ENCODE measurements at places on chromosomes 6 and 20.

- peak; percentile 36 for DNase-seq
Observed at GRCh38 chr20:1389703-1390580, 2.9 kb downstream of the FKBP1A start.

DNA sequence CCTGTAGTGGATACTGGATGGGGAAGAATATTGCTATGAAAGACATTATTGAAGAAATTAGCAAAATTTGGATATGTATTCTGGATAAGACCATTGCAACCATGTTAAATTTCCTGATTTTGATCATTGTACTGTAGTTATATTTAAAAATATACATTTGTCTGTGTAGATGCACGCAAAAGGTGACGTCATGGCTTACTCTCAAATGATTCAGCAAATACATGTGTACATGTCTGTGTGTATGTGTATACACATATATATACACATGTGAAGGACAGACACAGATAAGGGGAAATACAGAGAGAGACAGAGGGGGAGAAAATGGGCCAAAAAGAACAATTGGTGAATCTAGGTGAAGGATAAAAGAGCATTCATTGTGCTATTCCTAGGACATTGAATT, 82.3 kb upstream of the PLCB4 start:
- DNase-seq, result no peak

GRCh38 chr20:24842918-24843715, 106.0 kb upstream of the CST7 start:
- no peak for DNase-seq

DNA sequence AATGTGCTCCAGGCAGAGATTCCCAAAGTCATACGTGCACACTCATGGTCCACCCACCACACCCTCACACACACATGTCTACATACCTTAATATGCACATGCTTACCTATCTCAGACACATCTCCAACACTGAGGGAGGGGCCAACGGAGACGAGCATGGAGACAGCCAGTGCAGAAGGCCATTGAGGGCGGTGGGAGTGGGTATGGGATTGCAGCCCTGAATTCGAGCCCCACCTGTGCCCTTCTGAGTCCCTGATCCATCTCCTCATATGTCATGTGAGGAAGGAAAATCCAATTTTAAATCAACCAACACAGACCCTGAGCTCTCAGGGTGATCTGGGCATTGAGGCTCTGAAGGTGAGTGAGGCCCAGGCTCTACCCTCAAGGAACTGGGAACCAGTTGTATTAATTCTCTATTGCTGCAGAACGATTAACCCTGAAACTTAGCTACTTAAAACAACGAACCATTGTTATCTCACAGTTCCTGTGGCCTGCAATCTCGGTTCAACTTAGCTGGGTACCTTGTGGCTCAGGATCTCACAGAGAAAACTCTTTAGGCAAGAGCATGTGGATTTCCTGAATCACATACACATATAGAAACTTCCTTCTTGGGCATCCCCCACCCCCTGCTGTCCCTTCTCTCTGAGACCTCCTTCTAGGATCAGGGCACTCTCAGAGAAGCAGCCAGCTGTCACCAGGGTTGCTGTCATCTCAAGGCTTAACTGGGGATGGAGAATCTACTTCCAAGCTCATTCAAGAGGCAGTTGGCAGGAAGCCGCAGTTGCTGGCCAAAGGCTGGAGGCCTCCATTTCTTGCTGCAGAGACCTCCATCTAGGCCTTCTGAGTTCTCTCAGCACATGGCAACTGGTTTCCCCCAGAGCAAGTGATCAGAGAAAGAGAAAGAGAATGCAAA, 28.3 kb downstream of the GLP1R start:
- DNase-seq, result no peak

DNA sequence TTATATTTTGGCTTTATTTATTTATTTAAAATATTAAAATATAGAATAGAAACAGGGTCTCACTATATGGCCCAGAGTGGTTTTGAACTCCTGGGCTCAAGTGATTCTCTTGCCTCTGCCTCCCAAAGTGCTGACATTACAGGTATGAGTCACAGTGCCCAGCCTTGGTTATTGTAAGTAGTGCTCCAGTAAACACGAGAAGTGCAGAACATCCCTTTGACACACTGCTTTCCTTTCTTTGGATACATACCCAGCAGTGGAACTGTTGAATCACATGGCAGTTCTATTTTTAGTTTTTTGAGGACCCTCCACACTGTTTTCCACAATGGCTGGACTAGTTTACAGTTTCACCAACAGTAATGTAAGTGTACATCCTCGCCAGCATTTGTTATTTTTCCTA, 203.9 kb downstream of the PHF3 start:
- no peak for DNase-seq

- DNase-seq, result no peak
Observed at GRCh38 chr6:160767647-160768019, 65.6 kb downstream of the PLG start.

DNA sequence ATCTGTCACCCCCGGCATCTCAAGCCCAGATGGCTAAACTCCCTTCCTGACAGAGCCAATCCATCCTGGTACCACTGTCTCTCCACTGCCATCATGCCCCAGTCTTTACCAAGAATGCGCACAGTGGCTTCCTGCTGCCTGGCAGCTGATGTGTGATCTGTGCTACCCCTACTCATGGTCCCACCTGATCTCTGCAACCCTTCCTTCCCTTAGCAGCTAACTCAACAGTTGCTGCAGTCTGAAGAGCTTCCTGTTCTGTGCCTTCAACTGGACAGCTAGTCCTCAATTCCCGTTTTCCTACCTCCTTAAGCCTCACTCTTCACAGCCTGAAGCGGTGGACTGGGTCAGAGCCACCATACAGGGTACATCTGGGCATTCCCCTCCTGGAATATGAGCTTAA, 7.6 kb upstream of the FAM83C start:
- DNase-seq, result no peak

- DNase-seq, result no peak
Observed at GRCh38 chr6:5961836-5962235, 44.9 kb downstream of the NRN1 start.

DNA sequence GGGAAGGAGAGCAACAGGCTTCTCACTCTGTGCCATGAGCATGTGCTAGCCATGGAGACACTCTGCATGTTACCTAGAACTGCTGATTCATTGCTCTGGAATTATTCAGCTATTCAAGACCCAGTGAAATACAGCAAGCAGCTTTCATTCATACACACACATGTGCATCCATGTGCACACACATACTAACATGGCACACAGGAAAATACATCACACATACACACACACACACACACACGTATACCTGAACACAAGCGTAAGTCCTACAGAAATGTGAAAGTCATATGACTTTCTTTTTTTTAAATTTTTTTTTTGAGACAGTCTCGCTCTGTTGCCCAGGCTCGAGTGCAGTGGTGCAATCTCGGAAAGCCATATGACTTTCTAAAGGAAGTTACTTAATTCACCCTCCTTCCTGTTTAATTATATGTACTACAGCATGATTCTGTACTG, 108.2 kb upstream of the NFATC2 start:
- peak; percentile 85 for DNase-seq

GRCh38 chr6:165987483-165988301, 180.0 kb downstream of the TBXT start:
- no peak for DNase-seq

- no peak for DNase-seq
Observed at GRCh38 chr6:149683256-149683859, 34.5 kb downstream of the LATS1 start.

- no peak for DNase-seq
Observed at GRCh38 chr6:137852346-137852745, 14.7 kb upstream of the TNFAIP3 start.

GRCh38 chr6:31826793-31827285, 699 bp upstream of the HSPA1B start:
- no peak for DNase-seq

GRCh38 chr20:16517946-16518783, 55.1 kb downstream of the KIF16B start:
- DNase-seq, result peak; percentile 13

- DNase-seq, result no peak
Observed at GRCh38 chr20:43991261-43991660, 76.6 kb downstream of the TOX2 start.

DNA sequence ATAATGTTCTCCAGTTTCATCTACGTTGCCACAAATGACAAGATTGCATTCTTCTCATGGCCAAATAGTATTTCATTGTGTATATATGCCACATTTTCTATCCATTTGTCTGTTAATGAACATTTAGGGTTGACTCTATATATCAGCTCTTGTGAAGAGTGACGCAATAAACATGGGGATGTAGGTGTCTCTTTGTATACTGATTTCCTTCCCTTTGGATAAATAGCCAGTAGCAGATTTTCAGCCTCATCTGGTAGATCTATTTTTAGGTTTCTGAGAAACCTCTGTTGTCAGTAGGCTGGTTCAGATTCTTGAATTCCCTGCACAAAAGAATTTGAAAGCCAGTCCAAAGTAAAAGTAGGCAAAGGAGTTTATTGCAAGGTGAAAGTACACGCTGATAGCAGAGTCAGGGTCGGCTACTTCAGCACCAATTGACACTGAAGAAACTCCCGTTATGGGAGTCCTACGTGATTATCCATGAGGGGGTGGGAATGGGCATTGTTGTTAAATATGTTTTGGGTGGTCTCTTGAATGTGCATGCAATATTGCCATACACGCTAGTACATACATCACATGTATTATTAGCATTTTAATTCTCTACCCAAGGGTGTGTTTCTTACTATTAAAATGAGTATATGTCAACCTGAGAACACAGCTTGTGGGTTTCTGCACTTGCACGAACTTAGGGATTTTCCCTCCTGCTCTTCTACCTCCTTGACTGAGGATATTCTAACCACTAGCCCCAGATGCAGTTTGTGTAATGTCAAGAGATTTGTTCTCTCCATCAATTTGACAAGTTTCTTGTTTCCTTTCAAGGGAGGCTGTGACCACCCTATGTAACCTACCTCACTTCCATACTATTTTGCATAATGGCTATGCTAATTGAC, 14.4 kb upstream of the SLC17A2 start:
- no peak for DNase-seq

- no peak for DNase-seq
Observed at GRCh38 chr6:64170316-64170715, 534.7 kb downstream of the PHF3 start.

DNA sequence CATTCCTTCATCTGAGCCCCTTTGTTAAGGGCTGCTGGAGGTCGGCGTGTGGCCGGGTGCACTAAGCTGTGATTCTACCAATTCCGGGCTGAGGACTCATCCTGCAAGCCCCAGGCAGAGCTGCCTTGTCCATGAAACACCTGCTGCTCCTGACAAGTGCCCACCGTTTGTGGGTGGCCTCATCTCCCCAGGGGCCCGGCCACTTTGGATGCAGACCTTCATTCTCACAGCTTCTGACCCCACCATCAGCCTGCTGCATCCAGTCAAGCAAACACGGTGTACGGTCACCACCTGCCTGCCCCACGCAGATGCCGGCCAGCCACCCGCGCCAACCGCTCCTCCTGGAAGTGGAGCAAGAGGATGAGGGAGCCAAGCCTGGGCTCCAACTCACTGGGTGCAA, 382.7 kb downstream of the THBS2 start:
- no peak for DNase-seq

DNA sequence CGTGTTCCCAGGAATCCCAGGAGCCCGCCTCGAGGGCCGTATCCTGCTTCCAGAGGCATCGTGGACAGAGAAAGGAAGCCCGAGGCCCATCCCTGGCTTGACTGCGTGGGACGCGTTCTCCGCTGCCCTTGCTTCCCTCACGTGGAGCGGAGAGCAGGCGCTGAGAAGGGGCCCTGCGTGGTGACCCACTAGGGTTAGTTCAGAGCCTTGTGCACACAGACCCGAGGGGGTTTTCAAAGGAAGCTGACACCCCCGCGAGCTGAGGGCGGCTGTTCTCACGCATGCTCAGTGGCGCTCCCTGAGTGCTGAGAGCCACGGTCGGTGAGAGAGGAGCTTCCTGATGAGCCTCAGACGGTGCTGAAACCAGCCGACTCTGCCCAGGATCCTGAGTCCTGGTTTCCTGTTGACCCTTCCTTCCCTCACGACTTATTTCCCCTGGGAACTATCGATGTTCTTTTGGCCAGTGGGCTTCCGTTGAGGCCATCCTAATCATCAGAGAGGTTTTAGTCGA, 28.9 kb upstream of the CCR6 start:
- DNase-seq, result no peak

DNA sequence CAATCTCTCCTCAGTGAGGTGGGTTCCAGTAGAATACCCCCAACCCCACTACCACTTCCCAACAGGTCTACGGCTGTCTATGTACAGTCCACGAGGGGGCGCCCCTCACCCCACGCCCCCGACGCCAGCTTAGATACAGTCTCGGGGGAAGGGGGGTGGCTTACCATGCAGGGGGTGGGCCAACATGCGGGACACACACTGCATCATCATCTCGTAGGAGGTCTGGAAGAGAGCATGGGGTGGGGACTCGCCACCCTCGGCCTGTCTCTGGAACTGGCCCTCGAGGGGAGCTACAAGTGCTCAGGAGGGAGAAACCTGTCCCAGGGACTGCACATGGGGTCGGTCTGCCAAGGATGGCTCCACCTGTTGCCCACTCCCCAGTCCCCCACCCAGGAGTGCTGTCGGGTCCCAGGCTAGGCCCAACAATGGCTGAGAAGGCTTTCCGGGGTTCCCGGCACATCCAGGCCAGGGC, 8.5 kb downstream of the MTCH1 start:
- no peak for DNase-seq

DNA sequence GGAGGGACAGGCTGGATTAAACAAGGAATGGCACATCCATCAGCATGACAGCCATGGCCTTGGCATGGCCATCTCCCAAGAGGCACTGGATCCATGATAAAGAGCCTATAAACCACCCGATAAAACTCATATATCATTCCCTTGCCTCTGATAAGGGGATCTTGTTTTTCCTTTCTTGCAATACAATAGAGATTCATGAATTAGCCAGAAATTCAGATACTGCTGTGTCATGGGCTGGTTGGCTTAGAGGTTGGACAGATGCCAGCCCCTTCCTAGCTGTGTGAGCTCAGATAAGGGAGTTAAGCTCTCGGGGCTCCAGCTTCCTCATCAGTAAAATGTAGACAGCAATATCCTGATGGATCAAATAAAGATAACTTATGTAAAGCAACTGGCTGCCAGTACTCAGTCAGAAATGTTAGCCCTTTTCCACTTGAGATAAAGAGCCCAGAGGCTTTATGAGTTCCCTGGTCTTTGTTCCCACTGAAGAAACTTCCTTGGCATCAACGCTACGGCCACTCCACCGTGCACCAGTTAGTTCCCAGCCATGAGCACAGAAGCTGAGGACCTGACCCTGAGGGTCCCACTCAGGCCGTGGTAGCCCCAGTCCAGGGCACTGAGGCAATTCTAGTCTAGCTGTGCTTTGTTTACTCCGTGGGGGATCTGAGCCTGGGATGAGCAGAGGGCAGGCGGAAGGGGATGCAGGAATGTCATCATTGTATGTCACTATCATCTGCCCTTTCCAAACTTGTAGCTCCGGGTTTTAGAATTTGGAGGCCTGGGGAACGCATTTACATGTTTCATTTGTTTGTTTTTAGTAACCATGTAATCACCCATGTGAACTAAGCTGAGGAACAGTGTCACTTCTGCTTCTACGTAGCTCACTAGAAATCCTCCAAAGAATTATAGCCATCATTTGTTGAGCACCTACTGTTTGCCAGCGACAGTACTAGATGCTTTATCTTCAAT, 67.2 kb upstream of the TBC1D7 start:
- DNase-seq, result peak; percentile 100

Data from endothelial cell of umbilical vein (primary cell).